Activated gamma-delta T cell (primary cell): ENCODE measurements at places on chromosomes 2 and 18.

- no peak for DNase-seq
Measured at GRCh38 chr18:5868218-5868854, 27.0 kb downstream of the TMEM200C start.

DNA sequence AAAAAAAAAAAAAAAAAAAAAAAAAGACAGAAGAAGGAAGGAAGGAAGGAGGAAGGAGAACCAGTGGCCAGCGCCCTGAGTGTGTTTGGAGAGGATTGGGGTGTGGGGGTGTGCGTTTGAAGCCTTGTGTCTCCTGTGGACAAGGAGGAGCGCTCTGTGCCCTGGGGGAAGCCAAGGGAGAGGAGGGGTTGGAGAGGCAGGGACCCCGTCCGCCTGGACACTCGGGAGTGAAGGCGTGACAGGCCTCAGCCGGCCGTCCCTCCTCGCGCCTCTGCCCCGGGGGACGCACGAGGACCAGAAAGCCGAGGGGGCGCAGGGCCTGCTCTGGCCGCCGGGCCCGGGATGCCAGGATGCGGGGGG lies 44.9 kb downstream of the SERTAD2 start:
- DNase-seq: no peak

GRCh38 chr2:217792626-217793527 lies 209.9 kb downstream of the TNS1 start:
- DNase-seq: no peak

GRCh38 chr2:134087371-134087921 lies 166.4 kb upstream of the MGAT5 start:
- no peak for DNase-seq

- DNase-seq: no peak
Measured at GRCh38 chr2:10646153-10646552, 43.6 kb downstream of the NOL10 start.

- no peak for DNase-seq
Measured at GRCh38 chr2:109457794-109458193, 156.0 kb downstream of the SEPTIN10 start.

DNA sequence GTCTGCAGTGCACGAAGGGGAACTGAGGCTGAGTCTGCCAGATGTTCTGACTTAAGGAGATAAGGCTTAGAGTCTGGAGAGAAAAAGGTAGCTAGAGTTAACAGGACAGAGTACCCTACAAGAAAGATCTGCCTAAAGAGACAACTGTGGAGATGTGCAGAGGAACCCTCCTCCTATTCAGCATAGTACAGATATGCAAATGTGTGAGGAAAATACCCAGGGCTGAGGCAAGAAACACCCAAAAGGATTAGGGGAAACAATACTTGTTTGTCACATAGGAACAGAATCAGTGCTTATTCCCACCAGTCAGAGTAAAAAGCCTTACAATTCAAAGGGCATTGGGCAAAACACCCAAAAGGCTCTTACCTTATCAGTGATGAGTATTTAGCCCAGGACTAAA lies 67.8 kb downstream of the SS18 start:
- DNase-seq: no peak

DNA sequence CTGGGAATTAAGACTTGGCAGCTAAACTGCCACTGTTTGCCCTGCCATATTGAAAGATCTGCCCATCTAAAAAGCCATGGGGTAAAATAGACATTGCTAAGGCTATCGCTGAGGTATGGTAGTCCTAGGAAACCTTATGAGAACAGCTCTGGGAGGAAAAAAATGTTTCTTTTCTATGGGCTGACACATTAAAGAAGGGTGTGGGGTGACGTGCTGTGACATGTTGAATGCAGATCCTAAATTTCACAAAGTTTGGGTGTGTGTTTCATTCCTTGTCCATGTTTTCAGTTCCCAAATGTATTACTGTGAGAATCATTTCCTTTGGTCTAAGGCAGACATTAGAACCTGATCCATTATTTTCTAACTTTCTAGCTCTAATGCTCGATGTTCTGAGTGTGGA lies 766.4 kb downstream of the BCL11A start:
- no peak for DNase-seq
